ENCODE measurements at places on chromosomes 16 and 17. TPM values are rescaled to one million over a fixed set of nuclear protein-coding genes. Genes with fewer than 3 reads are reported as not detected.

Gene KRTAP2-3
- total RNA-seq: 18.2 TPM

Gene EME1
- total RNA-seq: 33.5 TPM

Gene CD300E
- total RNA-seq: not detected

Gene NHLRC4
- not detected for total RNA-seq

Gene HOXB6
- 144 TPM for total RNA-seq

Gene PSMC3IP
- total RNA-seq: 32.4 TPM

Gene CMTR2
- 44.4 TPM for total RNA-seq

Gene MINK1
- 86.8 TPM for total RNA-seq

Gene KRTAP3-2
- total RNA-seq: not detected

GRCh38 chr16:58492066-58492465, 7.9 kb upstream of the NDRG4 start:
- H3K4me1 ChIP-seq: peaks cover 7% of the 10 kb centered on the region
- H3K27ac ChIP-seq: no peak overlapping the region
- H3K36me3 ChIP-seq: peaks cover 17% of the 10 kb centered on the region
- DNase-seq: no peak

DNA sequence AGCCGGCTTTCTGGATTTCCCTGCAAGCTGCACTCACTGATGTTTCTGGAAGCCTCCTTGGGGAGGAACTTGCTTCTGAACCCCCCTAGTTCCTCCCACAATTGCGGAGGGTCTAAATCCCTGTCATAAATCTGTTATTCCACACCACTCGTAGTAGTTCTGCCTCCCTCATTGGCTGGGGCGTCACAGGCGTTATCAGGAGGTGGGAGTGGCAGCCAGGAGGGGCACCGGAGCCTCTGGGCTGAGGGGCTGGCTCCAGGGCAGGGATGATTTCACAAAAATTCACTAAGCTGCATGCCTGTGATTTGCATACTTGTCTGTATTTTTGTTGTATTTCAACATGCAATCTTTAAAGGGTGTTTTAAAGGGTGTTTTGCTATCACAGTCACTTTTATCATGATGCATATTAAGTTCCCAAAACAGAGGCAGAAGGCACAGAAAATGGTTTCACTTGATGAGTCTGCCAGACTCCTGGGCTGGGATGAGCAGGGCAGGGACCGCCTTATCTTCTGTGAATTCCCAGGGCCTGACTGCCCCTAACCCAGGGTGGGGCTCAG, 176.2 kb upstream of the FOXF1 start:
- no peaks in the 10 kb centered on the region for H3K36me3 ChIP-seq
- H3K27ac ChIP-seq: no peak overlapping the region
- peaks cover 100% of the 10 kb centered on the region for H3K27me3 ChIP-seq
- DNase-seq: no peak

- peaks cover 51% of the 10 kb centered on the region for H3K27me3 ChIP-seq
- H3K4me1 ChIP-seq: peaks cover 6% of the 10 kb centered on the region
- H3K4me3 ChIP-seq: no peak overlapping the region
- no peaks in the 10 kb centered on the region for H3K36me3 ChIP-seq
These were observed 4.7 kb upstream of the RPRML start for GRCh38 chr17:46983782-46984181.

GRCh38 chr16:13426269-13426668, 493.7 kb upstream of the ERCC4 start:
- no peak for DNase-seq
- no peaks in the 10 kb centered on the region for H3K4me1 ChIP-seq
- H3K36me3 ChIP-seq: no peaks in the 10 kb centered on the region
- no peaks in the 10 kb centered on the region for H3K27me3 ChIP-seq
- no peak overlapping the region for H3K27ac ChIP-seq

DNA sequence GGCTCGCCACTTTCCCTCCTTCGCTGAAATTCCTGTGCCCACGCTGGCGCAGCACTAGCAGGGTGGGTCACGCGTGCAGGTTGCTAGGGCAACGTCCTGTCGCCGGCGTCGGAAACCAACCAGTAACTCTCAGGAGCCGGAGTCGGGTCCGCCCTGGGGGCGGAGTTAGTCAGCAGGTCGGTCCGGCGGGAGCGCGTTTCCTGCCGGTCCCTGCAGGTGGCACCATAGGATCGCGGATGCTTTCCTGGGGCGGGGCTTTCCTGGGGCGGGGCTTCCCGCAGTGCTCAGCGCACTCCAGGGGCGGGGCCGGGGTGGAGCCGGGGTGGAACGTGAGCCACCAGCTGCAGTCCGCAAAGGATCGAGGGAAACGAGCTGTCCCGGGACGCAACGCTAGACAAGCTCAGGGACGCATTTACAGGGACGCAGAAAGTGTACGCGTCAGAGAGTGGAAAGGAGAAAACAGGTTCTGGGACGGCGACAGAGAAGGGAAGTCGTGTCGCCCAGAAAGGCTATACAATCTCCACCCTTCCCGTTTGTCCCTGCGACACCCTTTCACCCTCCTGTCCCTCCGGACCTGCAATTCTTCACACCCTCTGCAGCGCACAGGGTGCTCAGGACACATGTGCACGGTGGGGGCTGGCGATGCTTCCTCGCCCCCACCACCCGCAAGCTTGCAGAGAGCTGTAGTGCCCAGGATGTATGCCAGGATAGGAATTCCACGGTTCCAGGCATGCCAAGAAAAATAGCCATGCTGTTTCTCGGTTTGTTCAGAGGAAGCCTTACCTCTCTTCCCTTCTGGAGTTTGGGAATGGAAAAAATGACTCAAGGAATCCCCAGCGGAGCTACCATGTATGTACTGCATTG, 12.3 kb downstream of the COPZ2 start:
- DNase-seq: peak; percentile 99
- peak overlapping the region; percentile 90 for H3K27ac ChIP-seq
- peaks cover 18% of the 10 kb centered on the region for H3K27me3 ChIP-seq
- peaks cover 49% of the 10 kb centered on the region for H3K4me1 ChIP-seq
- H3K36me3 ChIP-seq: peaks cover 37% of the 10 kb centered on the region
- H3K4me3 ChIP-seq: peak overlapping the region; percentile 76

- H3K27me3 ChIP-seq: peaks cover 60% of the 10 kb centered on the region
- no peak overlapping the region for H3K4me3 ChIP-seq
- H3K36me3 ChIP-seq: no peaks in the 10 kb centered on the region
- no peak for DNase-seq
- no peaks in the 10 kb centered on the region for H3K4me1 ChIP-seq
These were observed 40.8 kb downstream of the SLFN12L start for GRCh38 chr17:35496451-35497290.

GRCh38 chr16:72665701-72666100, 382.2 kb downstream of the ZFHX3 start:
- no peaks in the 10 kb centered on the region for H3K27me3 ChIP-seq
- peak overlapping the region; percentile 97 for H3K27ac ChIP-seq
- H3K36me3 ChIP-seq: peaks cover 20% of the 10 kb centered on the region
- H3K4me1 ChIP-seq: peaks cover 10% of the 10 kb centered on the region

DNA sequence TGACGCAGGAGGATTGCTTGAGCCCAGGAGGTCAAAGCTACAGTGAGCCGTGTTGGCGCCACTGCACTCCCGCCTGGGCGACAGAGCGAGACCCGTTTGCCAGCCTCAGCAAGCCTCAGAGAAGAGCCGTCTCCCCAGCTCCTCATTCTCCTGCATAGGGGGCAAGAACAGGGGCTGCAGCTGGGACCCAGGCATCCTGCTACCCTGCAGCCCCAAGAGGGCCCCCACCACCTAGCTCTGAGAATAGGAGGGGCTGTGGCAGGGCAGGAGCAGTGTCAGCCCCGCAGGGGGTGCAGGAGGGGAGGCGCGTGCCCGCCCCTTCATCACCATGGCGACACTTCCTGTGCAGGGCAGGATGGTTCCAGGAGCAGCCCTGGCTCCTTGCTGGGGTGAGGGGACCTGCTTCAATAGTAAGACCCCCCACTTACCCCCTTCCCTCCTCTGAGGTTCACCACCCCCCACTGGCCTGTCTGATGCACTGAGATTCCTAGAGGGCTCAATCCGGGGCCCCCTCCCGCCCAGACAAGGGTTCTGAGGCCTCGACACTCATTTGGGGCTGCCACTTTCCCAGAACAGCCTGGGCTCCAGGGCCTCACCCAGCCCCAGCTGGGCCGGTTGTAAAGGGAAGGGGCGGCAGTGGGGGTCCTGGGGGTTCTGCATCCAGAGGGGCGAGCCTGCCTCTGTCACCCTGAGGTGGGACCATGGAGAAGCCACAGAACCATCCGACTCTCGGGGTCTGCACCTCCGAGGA, 20.2 kb downstream of the VASN start:
- H3K27ac ChIP-seq: peak overlapping the region; percentile 79
- peak overlapping the region; percentile 41 for H3K4me3 ChIP-seq
- no peak for DNase-seq
- peaks cover 49% of the 10 kb centered on the region for H3K36me3 ChIP-seq
- H3K4me1 ChIP-seq: peaks cover 14% of the 10 kb centered on the region

GRCh38 chr16:48003206-48003907, 152.4 kb downstream of the ABCC12 start:
- no peaks in the 10 kb centered on the region for H3K4me1 ChIP-seq
- H3K27me3 ChIP-seq: peaks cover 61% of the 10 kb centered on the region
- no peak for DNase-seq
- no peak overlapping the region for H3K27ac ChIP-seq
- H3K36me3 ChIP-seq: no peaks in the 10 kb centered on the region

DNA sequence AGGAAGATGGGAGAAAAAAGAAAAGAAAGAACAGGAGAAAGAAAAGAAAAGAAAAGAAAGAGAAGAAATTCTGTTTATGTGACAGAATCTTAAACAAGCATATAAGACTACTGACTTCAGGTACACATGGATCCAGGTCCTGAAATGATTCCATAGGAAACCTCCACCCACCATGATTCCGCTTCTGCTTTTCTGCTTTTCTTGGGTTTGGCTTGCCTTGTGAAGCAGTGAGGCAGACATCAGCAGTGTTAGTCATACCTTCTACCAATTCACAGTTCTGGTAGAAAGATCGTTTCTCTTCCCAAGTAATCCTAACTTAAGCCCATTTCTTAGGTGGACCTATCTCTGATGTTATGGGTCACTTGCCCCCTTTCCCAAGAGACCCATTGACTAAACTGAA, 660.1 kb upstream of the RBFOX1 start:
- H3K27ac ChIP-seq: no peak overlapping the region
- no peaks in the 10 kb centered on the region for H3K27me3 ChIP-seq
- H3K4me3 ChIP-seq: no peak overlapping the region
- H3K36me3 ChIP-seq: no peaks in the 10 kb centered on the region
- no peak for DNase-seq
- H3K4me1 ChIP-seq: no peaks in the 10 kb centered on the region

- H3K36me3 ChIP-seq: no peaks in the 10 kb centered on the region
- DNase-seq: no peak
- H3K27me3 ChIP-seq: peaks cover 31% of the 10 kb centered on the region
- no peak overlapping the region for H3K4me3 ChIP-seq
- no peaks in the 10 kb centered on the region for H3K4me1 ChIP-seq
These were observed 474.7 kb downstream of the HAPSTR1 start for GRCh38 chr16:9566099-9566498.

DNA sequence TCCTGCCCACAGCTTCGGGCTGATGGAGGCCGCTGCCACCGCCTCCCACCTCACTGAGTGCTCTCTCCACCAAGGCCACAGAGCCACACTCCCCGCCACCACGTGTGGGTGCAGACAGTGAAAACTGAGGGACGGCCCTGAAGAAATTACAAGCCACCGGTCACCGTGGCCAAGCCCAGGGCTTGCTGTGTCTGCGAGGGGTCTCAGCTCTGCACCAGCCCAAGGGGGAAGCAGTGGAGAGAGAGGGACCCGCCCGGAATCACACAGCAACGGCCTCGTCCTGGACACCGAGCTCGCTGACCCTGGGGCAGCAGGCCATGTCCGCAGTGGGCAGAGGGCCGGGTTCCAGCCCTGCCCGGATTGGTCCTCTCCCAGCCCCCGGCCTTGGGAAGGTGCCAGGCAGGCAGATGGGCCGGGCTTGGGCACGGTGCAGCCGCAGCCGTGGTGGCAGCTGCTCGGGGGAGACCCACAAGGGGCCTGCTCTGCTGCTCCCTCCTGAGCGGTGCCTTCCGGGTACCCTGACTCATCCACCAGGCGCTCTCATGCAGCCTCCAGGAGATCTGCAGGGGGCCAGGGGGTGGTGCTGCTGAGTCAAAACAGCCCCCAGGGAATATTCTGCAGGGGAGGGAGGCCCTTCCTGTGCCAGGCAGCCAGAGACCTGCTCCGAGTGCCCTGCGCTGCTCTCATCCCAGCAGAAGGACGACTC, 52.0 kb downstream of the CBFA2T3 start:
- H3K27me3 ChIP-seq: peaks cover 12% of the 10 kb centered on the region
- no peak overlapping the region for H3K27ac ChIP-seq
- H3K4me3 ChIP-seq: no peak overlapping the region
- peaks cover 4% of the 10 kb centered on the region for H3K36me3 ChIP-seq

- H3K27ac ChIP-seq: no peak overlapping the region
- no peaks in the 10 kb centered on the region for H3K36me3 ChIP-seq
- H3K4me3 ChIP-seq: no peak overlapping the region
- H3K4me1 ChIP-seq: peaks cover 11% of the 10 kb centered on the region
- no peaks in the 10 kb centered on the region for H3K27me3 ChIP-seq
These were observed 49.1 kb upstream of the PMFBP1 start for GRCh38 chr16:72220875-72221629.

- H3K4me1 ChIP-seq: no peaks in the 10 kb centered on the region
- DNase-seq: no peak
These were observed 18.2 kb upstream of the METTL2A start for GRCh38 chr17:62405451-62405850.

DNA sequence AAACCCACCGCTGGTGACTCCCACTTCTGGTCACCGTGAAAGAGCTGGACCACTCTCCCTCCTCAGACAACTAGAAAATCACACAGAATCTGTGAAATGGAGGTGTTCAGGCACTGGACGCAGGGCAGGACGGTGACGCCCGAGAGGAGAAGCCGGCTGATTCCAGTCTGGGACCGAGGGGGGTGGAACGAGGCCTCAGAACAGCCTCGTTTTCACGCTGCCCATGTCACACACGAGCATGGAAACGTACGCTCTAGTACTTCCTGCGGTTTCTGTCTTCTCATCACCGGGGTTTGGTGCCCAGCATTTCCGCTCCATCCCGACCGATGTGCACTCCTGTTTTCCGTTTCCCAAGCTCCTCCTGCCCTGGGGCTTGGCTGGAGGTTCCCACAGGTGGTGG, 101.8 kb upstream of the METRNL start:
- no peaks in the 10 kb centered on the region for H3K36me3 ChIP-seq
- no peaks in the 10 kb centered on the region for H3K27me3 ChIP-seq
- H3K4me1 ChIP-seq: no peaks in the 10 kb centered on the region
- no peak overlapping the region for H3K4me3 ChIP-seq
- no peak for DNase-seq
- H3K27ac ChIP-seq: no peak overlapping the region
